ENCODE measurements at places on chromosomes 12 and 14.

DNA sequence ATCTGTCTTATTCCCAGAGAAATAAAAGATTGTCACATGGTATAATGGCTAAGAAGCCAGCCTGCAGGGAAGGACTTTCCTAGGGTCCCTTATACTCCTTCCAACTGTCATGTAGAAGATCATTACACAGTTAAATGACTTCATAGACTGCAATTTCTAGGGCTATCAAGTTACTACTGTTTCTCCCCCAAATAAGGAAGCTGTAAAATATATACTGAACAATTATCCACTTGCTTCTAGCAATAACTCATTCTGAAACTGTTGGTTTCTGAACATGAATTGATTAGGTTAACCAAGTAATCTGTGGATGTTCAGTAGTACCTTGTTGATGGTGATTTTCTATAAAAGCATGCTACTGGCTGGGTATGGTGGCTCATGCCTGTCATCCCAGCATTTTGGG lies 44.6 kb downstream of the A2ML1 start:
- no peak for DNase-seq

GRCh38 chr12:67471810-67472209 lies 176.7 kb upstream of the DYRK2 start:
- no peak for DNase-seq

- DNase-seq: peak; percentile 63
Measured at GRCh38 chr12:48351022-48351708, 446 bp upstream of the ZNF641 start.

DNA sequence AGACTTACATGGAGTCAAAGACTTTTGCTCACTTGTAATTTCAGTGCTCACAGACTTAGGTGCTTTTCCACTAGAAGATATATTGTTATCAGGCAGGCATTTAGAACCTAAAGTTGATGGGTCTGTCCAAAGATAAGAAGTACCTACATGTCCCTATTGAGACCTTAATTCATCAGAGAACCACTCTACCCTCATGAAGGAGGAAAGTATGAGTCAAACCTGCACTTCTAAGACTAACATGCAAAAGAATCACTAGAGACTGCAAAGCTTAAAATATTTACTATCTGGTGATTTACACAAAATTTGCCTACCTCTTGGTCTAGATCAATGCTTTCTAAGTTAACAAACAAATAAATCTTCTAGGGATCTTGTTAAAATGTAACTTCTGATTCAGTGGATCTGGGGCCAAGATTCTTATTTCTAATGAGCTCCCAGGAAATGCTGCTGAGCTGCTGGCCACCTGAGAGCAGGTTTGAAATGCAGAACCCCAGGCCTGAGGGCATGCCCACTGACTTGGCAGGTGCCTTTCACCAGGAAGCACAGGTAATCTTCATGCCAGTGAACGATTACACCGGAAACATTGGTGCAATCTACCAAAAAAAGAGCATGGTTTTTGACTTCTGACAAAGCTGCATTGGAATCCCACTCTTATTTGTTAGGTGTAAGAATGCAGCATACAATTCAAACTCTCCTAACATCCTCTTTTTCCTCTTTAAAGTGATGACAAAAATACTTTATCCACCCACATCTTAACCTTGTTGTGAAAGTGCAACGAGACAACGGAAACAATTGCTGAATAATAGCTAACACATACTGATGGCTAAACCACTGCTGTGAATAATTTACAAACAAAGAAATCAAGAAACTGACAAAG lies 214.2 kb downstream of the ADAMTS20 start:
- DNase-seq: no peak

GRCh38 chr12:6954316-6955107 lies 3.4 kb downstream of the PTPN6 start:
- DNase-seq: no peak

- no peak for DNase-seq
Measured at GRCh38 chr14:45810152-45810872, 557.3 kb upstream of the MIS18BP1 start.

DNA sequence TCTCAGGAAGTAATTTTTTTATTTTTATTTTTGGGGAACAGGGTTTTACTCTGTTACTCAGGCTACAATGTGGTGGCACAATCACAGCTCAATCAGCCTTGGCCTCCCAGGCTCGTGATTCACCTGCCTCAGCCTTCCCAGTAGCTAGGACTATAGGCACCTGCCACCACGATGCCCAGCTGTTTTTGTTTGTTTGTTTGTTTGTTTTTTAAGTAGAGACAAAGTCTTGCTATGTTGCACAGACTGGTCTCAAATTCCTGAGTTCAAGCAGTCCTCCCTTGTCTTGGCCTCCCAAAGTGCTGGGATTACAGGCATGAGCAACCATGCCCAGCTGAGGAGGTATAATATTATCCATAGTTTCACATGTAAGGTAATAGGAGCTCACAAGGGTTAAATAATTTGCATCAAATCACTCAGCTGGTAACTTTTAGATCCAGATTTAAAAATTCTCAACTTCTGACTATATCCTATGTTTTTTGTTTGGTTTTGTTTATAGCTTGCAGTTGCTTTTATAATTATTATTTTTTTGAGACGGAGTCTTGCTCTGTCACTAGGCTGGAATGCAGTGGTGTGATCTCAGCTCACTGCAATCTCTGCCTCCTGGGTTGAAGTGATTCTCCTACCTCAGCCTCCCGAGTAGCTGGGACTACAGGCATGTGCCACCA lies 629.3 kb downstream of the DIO2 start:
- DNase-seq: peak; percentile 57

DNA sequence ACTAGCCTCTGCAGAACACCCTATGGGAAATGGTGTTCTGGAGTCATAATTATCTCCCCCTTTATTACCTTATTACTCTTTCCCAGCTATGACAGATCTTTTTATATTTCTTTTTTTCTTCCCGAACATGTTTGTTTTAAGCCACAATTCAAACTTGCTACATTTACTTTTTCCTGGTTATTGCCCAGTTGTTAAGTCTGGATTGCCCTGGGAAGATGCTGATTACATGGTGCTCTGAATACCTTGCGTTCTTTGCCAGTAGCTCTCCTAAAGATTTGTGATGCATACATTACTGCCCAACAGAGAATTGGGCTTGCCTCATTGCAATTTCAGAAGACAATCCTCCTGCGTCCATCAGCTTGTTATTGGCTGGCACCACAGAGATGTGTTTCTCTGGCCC lies 118.3 kb upstream of the FGD4 start:
- no peak for DNase-seq

GRCh38 chr12:116802018-116802417 lies 63.9 kb downstream of the RNFT2 start:
- DNase-seq: no peak

- DNase-seq: no peak
Measured at GRCh38 chr12:56190695-56191155, 1.4 kb upstream of the SMARCC2 start.

DNA sequence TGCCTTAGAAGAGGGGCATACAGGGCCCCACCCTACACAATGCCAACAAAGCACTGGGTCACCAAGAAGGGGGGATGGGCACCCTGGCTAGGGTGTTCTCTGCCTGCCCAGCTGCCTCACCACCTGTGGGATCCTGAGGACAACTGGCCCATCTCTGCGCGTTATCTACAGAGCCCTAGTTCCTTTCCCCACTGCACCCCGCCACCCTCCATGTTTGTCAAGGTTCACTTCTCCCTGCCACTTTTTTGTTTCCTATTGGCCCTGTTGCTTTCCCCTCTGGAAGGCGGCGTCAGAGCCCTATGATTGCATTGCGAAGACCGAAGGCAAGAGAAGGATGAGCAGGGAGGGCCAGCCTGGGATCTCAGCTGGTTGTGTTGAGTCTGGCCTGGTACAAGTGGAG lies 1.6 kb downstream of the SLC48A1 start:
- DNase-seq: no peak

- DNase-seq: peak; percentile 68
Measured at GRCh38 chr14:68843471-68844209, 50.8 kb upstream of the ZFP36L1 start.

GRCh38 chr14:29085546-29085945 lies 319.0 kb downstream of the FOXG1 start:
- DNase-seq: peak; percentile 10

DNA sequence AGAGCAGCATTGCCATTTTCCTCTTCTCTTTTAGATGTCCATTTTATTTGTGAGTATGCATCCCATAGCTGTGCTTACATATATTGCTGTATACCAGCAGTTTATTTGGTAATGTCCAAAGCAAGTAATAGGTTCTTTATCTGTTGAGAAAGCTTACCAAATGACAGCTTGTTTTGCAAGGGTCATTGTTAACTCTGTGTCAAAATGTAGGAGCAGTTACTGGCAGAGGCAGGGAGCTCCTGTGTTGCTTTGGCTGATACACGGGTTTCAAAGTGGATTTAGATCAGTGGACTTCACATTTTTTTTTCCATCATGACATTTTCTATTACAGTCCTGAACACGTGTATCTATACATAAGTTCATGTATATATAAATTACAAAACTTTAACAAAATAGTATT lies 38.1 kb upstream of the LRTM2 start:
- no peak for DNase-seq

DNA sequence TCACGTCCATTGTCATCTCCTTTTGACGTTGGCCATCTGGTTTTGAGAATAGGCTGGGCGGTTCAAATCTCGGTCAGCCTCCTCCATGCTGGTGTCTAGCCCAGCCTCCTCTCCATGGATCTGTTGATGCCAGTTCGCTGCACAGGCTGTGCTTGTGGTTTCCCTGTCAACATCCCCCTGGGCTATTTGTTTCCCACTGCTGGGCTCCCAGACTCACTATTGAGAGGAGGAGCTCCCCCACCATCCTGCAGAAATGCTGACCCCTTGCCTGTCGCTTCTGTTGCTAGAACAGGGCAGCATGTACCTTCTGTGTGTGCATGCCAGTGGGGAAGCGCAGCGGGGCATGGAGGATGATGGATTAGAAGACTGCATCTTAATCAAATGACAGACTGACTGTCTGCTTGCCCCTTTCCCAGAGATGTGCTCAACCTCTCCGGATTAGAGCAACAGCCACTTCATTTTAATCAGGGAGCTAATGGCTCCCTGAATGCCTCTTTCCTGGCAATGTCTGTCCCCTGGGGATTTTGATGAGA lies 170.5 kb downstream of the TSPAN9 start:
- DNase-seq: no peak

DNA sequence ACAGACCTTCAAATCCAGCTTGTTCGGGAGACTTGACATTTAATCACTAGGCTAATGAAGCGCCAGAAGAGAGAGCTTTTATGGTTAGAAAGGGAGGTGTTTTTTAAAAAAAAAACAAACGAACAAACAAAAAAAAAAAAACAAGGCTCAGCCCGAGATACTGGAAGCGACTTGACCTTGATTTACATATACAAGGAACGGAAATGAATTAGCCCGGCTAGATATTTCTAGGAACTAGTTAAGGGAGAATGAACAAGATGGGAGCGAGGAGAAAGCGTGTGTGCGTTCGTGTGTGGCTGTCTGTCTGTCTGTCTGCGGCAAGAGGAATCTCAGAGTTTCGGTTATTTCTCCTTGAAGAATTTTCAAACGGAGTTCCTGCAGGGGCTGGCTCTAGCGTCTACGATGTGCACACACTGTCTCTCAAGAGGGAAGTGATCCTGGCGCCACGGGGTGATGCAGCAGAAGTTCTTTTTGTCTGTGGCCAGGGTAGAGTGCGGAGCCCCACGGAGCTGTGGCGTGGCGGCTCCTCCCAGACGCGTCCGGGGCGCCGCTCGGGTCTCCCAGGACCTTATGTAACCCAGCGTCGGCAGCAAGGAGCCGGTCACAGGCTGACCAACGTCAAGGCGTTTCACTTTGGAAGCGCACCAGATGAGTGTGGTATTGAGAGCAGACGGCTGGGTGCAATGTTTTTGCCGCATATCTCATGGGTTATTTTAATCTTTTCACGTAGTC lies 18.8 kb downstream of the SOCS2 start:
- peak; percentile 83 for DNase-seq

- DNase-seq: no peak
Measured at GRCh38 chr14:36509069-36509917, 10.7 kb downstream of the NKX2-1 start.

DNA sequence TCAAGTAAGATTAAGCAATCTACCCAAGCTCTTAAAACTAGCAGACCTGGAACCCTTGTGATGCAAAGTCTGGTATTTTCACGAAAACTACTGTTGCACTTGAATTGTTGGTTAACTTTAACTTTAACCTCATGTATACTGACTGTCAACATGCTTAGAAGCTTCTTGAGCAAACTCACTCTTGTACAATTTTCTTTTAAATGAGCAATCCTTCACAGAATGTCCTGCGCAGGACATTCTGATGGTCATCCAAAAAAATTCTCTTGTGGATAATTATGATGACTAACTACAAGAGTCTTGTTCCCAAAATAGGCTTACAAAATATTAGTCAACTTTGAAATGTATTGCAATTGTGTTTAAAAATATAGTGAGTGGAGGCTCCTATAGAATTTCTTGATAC lies 54.0 kb upstream of the PDE3A start:
- DNase-seq: peak; percentile 83

GRCh38 chr12:104342635-104343249 lies 39.2 kb downstream of the EID3 start:
- no peak for DNase-seq

DNA sequence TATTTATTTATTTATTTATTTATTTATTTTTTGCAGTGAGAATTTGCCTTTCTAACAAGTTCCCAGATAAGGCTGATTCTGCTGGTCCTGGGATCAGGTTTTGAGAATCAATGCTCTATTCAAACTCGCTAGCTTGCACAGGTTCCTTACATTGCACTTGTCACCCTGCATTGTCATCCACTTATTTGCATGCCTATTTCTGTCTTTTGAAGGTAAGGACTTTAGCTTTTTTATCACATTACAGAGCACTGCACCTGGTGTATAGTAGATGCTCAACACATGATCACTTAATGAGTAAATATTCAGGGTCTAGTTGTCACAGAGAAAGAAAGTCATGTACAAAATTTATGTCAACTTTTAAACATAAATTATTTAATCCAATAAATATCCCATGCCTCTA lies 219.7 kb upstream of the BTG1 start:
- DNase-seq: no peak
